ENCODE measurements at places on chromosomes 3 and 15. TPM values are rescaled to one million over a fixed set of nuclear protein-coding genes. Genes with fewer than 3 reads are reported as not detected.

DNA sequence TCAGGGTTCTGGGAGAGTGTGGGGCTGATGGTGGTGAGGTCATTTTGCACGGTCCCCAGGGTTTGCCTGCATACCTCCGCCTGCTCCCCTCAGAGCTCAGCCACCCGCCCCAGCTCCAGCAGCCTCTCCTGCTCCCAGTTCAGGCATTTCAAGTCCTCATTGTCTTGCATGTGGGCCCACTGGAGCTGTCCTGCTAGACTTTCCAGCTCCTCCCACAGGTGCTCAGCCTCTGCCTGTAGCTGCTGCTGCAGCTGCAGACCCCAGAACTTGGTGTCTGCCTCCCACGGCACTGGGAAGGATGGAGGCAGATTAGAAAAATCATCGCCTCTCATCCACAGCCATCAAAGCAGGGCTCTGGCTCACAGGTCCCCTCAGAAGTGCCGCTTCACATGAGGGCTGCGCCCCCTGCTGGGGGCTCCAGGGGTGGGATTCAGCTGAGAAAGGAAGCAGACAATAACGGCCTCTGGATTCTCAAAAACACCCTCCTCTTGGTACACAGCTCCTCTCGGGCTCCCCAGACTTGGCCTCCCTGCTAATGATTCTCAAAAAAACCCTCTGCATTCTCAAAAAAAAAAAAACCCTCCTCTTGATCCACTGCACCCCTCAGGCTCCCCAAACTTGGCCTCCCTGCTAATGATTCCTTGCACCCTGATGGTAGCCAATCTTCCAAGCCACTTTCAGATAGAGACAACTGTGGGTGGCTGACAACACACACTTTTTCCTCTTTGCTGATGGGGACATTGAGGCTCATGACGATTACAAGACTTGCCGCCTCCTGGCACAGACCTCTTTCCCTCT is 89.3 kb upstream of the C2CD4B start:
- H3K4me1 ChIP-seq: no peaks in the 10 kb centered on the region
- H3K36me3 ChIP-seq: no peaks in the 10 kb centered on the region
- H3K4me3 ChIP-seq: no peak overlapping the region
- DNase-seq: peak; percentile 88
- H3K27me3 ChIP-seq: no peaks in the 10 kb centered on the region

DNA sequence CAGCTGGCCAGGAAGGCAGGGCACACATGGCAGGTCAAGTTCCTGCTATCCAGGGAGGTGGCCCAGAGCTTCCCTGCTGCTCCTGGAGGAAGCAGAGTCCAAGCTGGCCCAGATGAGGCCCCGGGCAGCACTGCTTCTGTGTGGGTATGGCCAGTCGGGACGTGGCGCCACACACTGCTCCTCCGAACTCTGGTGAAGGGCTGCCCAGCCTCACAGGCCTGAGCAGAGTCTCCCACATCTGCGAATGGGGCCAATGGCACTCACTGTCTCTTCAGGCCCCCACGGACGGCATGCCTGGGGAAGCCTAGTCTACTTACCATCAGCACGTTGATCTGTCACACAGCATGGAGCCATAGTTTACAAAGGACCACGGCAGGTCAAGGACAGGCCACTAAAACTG is 2.5 kb upstream of the PLA2G4F start:
- peaks cover 11% of the 10 kb centered on the region for H3K4me1 ChIP-seq
- peaks cover 55% of the 10 kb centered on the region for H3K36me3 ChIP-seq
- H3K27me3 ChIP-seq: no peaks in the 10 kb centered on the region
- H3K27ac ChIP-seq: no peak overlapping the region
- no peak overlapping the region for H3K4me3 ChIP-seq

Gene ADAMTSL3
- 4.3 TPM for total RNA-seq

Gene LNP1
- not detected for total RNA-seq

DNA sequence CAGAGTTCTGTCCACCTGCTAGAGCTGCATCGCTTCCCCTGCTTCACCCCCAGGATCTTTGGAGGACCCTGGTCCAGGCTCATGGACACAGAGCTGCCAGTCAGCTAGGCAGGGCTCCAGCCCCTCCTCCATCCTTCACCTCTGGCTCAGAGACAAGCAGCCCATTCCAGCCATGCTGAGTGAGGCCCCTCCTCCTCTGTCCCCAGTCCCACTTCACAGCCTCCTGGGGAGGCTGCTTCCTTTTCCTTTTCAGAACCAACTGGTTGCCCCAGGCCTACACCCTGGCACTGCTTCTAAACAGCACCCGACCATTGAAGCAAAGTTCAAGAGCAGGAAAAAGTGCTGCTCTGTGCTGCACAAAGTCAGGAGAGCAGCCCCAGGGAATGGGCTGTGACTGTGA is 22.2 kb downstream of the IQSEC1 start:
- no peak overlapping the region for H3K27ac ChIP-seq
- no peak for DNase-seq
- H3K4me1 ChIP-seq: peaks cover 6% of the 10 kb centered on the region
- no peak overlapping the region for H3K4me3 ChIP-seq
- no peaks in the 10 kb centered on the region for H3K36me3 ChIP-seq

GRCh38 chr3:98980915-98981596 is 79.6 kb upstream of the DCBLD2 start:
- H3K27ac ChIP-seq: no peak overlapping the region
- H3K4me3 ChIP-seq: no peak overlapping the region
- no peaks in the 10 kb centered on the region for H3K27me3 ChIP-seq
- no peak for DNase-seq
- H3K4me1 ChIP-seq: no peaks in the 10 kb centered on the region
